SK-N-MC (cell line): ENCODE measurements at places on chromosomes 5 and 9.

GRCh38 chr5:109844695-109845094, 155.0 kb downstream of the MAN2A1 start:
- no peak for DNase-seq

DNA sequence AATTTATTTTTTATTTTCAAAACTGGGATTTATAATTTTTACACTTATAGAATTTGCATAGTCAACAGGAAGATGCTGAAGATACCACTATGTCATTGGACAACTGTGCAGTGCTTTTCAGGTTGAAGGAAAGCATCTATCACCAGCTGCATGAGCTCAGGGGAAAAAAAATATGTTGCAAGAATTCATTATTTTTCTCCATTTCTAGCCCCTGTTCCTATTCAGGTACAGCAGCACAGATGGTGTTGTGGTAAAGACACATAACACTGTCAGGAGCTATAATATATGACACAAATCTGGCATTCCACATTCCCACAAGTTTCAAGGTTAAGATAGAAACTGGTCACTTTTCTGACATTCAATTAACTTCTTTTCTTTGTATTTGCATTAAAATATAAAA, 1088.6 kb downstream of the MAT2B start:
- DNase-seq = no peak

DNA sequence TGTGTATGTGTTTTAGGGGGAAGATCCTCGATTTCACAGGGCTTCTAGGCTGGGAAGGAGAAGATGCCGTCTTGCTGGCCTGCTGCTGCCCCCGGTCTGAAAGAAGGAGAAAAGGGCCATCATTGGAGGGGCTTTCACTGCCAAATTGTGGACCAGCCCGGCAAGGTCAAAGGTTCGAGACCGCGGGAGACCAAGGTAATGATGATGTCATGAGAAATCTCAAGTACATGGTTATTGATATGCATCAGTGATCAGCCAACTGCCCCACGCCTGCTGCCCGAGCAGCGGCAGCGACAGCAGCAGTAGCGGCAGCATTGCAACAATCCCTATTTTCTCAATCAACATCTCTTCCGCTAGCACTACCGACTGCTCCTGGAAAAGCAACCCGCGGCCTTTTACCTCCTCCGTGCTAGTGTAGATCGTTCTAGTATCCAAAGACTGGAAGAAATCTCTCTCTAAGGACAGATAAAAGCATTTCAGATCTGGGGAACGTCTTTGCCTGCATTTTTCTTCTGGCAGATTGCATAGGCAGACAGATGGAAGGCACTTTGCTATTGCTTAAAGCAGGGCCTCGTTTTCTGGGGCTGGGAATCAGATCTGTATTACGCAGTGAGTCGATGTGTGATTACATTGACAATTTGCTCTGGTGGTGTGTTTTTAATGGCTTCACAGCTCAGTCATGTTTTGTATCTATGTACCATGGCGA, 215.3 kb downstream of the MEF2C start:
- no peak for DNase-seq

GRCh38 chr5:132372127-132372526, 2.6 kb downstream of the SLC22A5 start:
- no peak for DNase-seq

DNA sequence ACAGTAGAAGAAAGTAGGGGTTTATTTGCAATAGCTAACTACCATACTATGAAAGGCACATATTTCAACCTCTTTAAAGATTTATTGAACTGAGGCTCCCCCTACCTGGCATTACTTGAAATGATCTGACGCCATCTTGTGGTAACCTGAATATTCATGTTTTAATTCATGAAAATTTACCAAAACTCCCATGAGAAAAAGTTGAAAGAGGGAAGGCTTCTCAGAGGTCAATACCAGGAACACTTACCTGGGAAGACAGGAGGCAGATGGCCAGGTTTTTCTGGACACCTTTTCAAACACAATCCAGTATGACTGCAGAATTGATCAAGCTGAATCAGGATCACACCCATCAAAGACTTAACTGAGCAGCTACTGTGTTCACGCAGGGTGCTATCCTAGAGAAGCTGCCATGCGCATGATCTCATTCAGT, 9.4 kb downstream of the PRELID2 start:
- DNase-seq = peak; percentile 50
